GM12892 (cell line): ENCODE measurements at places on chromosomes 11 and 22.
A peak's percentile ranks its signal among the peaks of the same experiment; 100 is the strongest.

DNA sequence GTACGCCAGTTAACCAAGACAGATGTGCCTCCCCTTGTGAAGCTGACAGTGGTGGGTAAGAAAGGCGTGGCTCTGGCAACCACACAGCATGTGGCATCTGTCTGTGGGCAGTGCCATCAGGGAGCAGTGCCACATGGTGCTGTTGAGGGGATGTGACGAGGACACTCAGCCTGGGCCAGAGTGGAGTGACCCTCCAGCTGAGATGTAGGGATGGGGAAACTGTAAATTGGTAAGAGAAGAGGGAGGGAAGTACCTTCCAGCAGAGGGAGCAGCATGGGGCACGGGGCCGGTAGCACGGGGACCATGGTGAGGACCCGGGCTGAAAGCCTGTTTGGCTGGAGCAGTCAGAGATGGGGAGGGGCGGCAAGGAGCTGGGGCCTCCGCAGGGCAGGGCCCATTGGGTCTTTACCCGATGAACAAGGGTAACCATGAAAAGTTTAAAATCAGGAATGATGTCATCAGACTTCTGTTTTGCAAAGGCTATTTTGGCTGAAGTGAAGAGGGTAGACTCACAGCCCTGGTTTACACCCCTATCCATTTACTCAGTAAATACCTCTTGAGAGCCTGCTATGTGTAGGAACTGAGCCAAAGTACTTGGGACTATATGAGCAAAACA is 10.4 kb downstream of the TMPRSS6 start:
- no peak for DNase-seq

DNA sequence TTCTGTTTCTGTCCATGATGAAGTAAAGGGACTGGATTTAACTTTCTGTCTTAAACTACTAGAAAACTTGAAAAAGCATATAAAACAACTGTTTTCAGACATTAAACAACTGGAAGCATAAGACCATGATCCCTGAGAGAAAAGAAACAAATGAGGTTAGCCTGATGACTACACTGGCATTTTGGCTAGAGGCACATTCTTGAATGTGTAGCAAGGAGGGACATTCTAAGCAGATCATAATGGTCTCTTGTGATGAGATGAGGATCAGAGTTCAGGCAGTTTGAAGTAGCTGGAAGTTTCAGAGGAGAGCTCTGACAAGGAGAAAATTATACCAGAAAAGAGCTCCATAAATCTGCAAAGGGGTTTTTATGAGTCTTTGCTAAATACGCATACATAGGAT is 75.4 kb downstream of the AASDHPPT start:
- no peak for DNase-seq

DNA sequence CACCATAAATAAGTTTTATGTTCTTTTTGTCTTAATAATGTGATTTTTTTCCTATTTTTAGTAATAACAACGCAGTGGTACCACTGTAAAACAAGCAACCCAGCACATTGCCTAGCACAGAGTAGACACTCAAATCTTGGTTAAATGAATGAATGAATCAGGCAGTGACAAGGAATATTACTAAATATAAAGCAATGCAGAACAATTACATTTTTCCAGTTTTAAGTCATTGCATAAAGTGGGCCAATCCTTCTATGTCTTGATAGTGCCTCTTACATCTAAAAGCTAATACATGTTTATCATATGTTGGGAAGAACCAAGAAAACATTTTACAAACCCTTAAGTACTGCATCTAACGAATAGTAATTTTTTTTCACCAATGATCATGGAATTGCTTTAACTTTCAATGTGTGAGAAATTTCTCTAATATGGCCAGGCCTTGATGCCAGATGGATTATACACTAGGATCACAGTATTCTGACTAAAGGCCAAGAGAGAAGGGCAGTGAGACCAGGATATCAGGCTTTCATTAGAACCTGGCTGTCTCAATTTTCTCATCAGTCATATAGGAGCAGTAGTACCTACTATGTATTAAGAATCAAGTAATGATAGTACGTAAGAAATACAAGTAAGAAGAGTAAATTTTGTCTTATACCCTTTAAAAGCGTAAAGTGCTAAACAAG is 88.5 kb downstream of the TRIM44 start:
- DNase-seq = no peak

DNA sequence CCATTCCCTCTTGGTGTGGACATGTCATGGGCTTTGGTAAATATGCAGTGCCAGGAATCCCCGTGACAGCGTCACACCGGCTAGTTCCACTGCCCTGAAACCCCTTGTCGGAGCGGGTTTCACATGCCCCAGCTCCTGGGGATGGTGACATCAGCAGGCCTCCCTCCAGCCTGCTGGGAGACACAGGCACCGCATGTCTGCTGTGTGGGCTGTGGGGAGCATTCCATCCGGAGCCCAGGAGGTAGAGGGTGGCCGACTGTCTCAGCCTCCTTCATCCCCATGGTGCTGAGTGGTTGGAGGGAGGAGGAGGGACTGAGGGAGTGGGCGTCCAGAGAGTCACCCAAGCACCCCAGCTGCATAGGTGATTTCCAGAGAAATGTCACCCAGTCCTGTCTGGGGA is 1161.1 kb downstream of the BRD1 start:
- DNase-seq = no peak

GRCh38 chr11:75668451-75669297 is at the start of gene MAP6:
Gene MAP6, minus strand, starts transcription at chr11:75669038. Its CDS starts 669 bp downstream, at chr11:75668369.
- DNase-seq = peak; percentile 37

DNA sequence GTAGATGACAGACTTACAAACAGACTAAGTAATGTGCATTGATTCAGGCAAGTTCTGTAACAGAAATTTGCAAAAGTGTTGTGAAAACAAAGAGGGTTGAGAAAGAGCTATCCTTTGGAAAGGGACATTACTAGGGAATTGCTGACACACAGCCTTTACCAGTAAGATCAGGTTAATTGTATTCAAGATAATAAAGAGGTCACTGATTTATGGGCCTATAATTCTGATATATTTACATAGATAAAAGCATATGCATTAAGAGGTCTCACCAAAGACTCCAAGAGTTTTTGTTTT is 138.7 kb downstream of the MAML2 start:
- DNase-seq = no peak

GRCh38 chr22:27911330-27911729 is 7.7 kb downstream of the PITPNB start:
- no peak for DNase-seq

- no peak for DNase-seq
Observed at GRCh38 chr11:104650234-104650633, 248.0 kb downstream of the CASP12 start.

- DNase-seq = no peak
Observed at GRCh38 chr11:105618343-105618955, 8.6 kb downstream of the GRIA4 start.

GRCh38 chr11:2580571-2581001 is 119.2 kb downstream of the KCNQ1OT1 start:
- peak; percentile 5 for DNase-seq

DNA sequence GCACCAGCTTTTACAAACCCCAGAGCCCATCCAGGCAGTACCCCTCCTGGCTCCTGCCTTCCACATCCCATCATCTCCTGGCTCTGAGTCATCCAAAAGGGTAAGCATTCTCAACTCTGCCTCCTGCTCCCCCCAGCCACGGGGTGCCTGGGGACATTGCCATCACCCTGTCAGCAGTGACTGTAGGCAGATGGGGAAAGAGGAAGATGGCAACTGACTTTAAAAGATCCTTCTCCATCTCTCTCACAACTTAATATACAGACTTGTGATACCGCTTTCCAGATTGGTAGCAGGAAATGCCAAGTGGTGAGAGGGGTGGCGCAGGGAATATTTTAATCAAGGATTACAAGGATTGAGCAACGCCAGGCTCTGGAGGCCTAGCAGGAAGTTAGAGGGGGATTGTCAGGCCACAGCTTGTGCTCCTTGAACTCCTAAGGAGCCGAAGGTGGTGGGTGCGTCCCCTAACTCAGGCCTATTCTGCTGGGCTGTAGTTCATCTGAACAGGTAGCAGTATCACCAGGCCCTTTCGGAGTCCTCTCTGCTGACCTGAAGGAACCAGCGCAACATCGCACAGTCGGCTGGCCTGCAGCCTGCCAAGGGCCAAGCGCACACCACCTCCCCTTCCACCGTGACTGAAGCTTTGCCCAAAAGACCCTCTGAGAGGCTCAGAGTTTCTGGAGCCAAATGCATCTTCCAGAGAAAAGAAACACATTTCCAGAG is 83.3 kb downstream of the ZC3H12C start:
- DNase-seq = no peak

DNA sequence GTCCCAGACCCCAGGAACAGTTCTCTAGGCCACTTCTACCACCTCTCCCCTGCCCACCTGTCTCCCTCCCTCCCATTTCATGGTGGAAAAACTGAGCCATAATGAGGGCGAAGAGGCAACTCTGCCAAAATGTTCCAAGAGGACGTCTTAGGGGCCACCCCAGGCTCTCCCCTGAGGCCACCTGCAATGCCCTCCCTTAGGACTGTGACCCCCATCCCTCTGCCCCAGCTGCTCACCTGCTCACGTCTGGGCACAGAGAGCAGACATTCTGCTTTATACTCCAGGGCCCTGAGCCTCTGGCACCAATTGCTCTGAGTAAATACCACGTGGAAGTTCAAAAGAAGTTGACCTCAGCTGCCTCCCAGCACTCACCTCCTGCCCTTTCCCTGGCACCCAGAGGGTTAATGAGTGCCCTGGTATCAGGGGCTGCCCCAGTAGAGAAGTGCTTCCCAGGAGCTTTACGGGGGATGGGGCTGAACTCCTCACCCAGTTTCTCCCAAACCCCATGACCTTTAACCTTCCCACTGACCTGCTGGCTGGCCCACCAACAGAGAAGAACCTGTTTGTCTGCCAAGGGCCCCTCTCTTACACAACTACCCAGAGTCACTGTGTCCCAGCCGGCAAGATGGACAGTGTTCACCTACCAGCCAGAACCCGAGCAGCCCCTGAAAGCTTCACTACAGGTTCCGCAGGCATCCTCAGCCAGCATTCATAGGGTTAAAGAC is 627 bp upstream of the APOA5 start:
- no peak for DNase-seq

GRCh38 chr11:115644856-115645255 is 140.6 kb upstream of the CADM1 start:
- DNase-seq = no peak

- DNase-seq = no peak
Observed at GRCh38 chr11:125980436-125980835, 34.6 kb downstream of the VSIG10L2 start.

GRCh38 chr22:32760815-32761214 is 40.7 kb upstream of the TIMP3 start:
- no peak for DNase-seq

- DNase-seq = no peak
Observed at GRCh38 chr22:30235687-30236170, 10.8 kb downstream of the LIF start.

DNA sequence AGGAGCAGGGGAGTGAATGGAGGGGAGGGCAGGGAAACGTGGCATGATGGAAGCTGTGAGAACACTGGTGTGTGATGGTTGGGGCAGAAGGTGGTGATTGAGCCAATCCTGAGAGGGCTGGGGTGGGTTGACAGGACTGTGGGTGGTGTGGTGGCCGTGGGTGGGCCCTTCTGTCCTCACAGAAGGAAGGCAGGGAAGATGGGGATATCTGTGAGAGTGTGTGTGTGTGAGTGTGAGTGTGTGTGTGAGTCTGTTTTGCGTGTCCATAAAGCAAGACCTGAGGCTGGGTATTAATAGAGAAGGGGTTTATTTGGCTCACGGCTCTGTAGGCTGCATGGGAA is 13.0 kb downstream of the TPCN2 start:
- DNase-seq = no peak

- no peak for DNase-seq
Observed at GRCh38 chr11:76772100-76772782, 10.9 kb upstream of the TSKU start.

DNA sequence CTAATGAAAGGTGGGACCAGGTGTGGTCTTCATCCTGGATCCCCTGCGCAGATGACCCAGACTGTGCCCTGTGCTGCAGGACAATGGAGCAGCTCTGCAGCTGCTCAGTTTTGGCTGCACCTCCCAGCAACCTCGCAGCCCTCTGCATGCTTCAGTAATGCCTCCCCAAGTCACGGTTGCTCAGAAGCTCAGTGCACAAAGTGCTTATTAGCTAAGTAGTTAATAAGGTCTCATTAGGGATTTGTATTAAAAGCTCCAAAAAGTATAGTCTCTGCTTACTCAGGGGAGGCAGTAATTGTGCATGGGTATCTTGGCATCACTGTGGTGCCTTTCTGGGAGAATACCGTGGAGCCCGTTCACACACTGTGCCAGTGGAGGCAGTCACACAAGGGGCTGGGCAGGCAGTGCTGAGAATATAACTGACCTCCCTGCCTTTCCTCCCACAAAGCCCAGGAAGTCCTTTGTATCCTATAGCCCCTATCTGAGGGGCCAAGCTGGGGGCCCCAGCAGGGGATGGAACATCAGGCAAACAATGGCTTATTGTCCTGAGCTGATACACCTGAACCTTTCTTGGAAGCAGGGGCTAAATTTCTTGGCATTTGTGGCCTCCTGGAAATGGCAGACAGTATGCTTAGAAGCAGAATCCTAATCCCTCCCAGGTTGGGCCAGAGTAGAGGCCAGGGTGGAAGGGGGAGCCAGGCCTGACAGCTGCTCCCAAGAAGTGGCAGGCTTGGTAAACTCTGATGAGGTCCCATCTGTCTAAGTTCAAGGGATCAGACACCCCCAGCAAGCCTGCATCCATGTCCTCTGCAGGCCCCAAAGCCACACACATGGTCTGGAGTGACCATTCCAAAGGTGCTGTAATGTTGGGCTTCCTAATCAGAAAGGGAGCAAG is 125.5 kb upstream of the PARVA start:
- no peak for DNase-seq

DNA sequence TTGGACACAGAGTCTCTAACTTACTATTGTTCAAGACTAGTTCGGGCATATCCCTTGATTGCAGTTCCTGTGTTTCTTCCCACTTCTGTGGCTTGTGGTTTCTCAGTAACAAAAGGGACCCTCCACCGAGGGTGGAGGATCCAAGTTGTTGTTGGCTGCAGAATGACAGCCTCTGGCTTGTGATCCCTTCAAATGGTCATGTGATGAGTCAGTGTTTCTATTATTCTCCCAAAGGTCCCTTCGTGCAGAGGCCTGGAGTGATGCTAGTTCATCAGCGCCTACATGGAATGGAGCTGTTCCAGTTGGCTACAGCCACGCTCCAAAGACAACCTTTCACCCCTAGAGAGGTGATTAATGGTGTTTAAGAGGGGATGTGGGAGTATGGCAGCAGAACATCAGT is 2.6 kb upstream of the VWCE start:
- DNase-seq = no peak

- no peak for DNase-seq
Observed at GRCh38 chr11:127966821-127967220, 620.5 kb downstream of the ETS1 start.

DNA sequence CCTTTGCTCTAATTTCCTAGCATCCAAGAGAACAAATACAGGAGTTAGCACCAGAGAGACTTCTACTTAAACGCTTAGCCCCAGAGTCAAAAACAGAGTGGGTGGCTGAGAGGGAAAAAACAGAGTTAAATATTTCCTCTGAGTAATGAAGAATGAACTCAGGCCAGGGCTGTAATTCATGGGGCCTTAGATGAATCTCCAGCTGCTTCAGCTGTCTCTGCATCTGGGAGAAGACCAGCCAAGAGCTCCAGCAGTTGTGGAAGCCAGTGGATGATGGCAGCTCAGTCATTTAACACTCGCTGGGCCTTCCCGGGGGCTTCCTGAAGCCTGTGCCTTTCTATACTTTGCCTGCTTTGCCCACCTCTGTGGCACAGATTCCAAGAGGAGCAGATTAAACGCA is 5.7 kb upstream of the ADAMTS15 start:
- DNase-seq = no peak

- DNase-seq = no peak
Observed at GRCh38 chr11:110883256-110883655, 171.0 kb upstream of the ARHGAP20 start.
